ENCODE measurements at places on chromosomes 11 and 22. TPM values are rescaled to one million over a fixed set of nuclear protein-coding genes. Genes with fewer than 3 reads are reported as not detected.

DNA sequence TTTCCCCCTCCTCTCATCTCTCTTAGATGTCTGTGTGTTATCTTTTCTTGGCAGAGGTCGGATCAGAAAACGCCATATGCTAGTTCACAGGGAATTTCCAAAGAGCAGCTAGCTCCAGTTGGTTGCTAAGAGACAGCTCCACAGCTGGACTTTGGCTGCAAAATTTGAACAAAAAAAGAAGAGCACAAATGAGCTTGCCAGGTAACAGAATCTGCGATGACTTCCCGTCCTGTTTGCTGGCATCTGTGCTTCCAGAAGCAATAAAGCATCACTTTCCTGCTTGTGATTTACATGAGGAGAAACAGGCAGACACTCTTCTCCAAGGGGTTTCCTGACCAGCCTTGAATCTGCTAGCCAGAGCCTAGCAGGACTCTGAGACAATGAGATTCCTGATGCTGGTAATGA lies 596.0 kb upstream of the B3GAT1 start:
- DNase-seq, result no peak

CASP5 gene
- polyA plus RNA-seq, result not detected

GRCh38 chr11:74020539-74020938 lies 11.7 kb upstream of the UCP3 start:
- DNase-seq, result no peak

DNA sequence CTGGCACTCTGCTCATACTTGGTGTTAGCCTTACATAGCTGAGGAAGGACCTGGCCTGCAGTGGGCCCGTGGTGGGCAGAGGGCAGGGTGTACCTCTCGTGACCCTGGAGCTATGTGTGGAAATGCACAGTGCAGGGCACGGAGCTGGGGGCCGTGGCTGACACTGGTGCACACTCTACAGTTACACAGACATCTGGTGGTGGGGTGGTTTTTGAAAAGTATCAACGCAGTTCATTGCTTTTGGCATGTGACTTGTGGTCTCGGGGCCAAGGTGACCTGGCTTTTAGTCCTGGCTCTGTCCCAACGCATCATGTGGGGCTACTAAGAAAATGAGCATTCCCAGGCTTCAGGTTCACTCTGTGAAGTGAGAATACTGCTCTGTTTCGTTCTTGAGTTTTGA lies 553.6 kb downstream of the NTM start:
- DNase-seq, result no peak

CABP7 gene
- 0.15 TPM for polyA plus RNA-seq

PARVG gene
- polyA plus RNA-seq, result not detected

SEPTIN5 gene
- polyA plus RNA-seq, result 10.8 TPM

GRCh38 chr11:57349491-57350274 lies 11.5 kb downstream of the P2RX3 start:
- DNase-seq, result peak; percentile 62

C11orf42 gene
- polyA plus RNA-seq, result not detected

DNA sequence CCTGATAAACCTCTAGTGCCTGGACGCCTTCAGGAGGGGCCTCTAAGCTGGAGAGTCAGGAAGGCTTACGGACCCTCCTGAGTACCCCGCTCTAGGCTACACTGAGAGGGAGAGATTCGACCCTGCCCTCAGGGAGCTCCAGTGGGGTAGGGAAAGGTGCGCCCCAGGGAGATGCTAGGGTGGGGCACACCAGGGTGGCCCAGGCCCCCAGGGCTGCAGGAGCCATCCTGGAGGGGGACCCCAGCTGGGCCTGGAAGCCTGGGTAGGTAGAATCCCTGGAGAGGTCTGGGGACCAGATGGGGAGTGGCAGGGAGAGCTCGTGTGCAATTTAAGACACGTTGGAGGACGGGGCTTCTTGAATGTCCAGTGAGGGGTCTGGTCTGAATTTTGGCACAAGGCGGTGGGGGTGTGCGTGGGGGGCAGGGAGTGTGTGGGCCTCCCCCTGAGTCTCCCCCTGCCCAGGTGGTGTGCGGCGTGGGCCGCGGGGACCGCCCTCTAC lies 4.7 kb downstream of the CARNS1 start:
- DNase-seq, result no peak

DRD4 gene
- polyA plus RNA-seq, result 0.17 TPM

GRCh38 chr22:42062506-42063170 lies 8.0 kb downstream of the NAGA start:
- no peak for DNase-seq

F2 gene
- 3.0 TPM for polyA plus RNA-seq

DNA sequence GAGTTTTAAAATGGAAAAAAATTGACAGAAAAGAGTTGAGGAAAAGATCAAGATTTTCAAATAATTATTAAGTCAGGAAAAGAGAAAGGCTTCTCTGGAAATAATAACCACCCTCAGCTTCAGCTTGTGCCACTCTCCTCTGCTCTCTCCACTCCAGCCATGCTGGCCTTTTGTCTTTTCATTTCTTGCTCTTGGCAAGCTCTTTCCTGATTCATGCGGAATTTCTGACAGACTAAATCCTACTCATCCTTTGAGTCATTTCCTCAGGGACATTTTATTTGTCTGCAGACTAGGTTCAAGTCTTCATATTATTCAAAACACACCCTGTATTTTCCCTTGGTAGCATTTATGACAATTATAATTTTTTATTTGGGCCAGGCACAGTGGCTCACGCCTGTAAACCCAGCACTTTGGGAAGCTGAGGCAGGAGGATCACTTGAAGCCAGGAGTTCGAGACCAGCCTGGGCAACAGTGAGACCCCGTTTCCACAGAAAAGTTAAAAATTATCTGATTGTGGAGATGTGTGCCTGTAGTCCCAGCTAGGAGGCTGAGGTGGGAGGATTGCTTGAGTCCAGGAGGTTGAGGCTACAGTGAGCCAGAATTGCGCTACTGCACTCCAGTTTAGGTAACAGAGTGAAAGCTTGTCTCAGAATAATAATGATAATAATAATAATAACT lies 7.8 kb upstream of the P4HA3 start:
- DNase-seq, result no peak

LDLRAD3 gene
- polyA plus RNA-seq, result 10.5 TPM

LAMTOR1 gene
- 114 TPM for polyA plus RNA-seq

RHOD gene
- polyA plus RNA-seq, result 33.2 TPM

DNA sequence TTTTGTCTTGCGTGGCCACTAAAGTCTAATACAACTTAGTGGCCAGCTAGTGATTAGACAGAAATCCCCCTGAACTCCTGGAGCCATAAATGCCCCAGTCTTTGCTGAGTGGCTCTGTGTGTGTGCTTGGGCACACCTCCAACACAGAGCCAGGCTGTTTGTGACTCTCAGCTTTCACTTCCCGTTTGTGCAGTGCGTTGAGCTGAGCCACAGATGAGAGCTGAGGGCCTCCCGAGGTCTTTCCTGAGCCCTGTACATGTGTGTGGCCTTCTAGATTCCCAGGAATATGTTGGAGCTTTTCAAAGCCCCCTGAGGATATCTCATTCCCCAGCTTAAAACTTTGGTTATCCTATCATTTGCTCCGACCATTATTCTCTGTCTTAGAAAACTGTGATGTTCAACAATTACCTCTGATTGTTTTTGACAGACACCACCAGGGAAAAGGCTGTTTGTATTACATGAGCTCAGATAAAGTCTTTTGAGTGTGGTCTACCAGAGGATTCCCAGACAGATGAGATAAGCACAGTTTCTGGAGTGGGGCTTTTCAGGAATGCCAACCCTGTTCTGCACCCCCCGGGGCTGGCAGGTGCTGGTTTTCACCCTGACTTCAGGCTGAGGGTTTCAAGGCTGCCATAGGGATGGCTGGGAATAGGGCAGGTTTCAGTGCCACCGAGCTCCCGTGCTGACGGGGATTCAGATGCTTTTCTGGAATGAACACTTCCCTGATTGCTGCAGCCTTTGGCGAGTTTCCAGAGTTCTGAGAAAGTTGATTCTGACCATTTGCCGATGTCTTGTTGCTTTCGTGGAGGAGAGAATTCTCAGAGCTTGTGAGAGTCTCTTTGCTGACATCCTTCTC lies 23.8 kb downstream of the IGHMBP2 start:
- no peak for DNase-seq

PNPLA5 gene
- not detected for polyA plus RNA-seq

- no peak for DNase-seq
Measured at GRCh38 chr11:2109541-2110019, 29.6 kb downstream of the IGF2 start.

DNA sequence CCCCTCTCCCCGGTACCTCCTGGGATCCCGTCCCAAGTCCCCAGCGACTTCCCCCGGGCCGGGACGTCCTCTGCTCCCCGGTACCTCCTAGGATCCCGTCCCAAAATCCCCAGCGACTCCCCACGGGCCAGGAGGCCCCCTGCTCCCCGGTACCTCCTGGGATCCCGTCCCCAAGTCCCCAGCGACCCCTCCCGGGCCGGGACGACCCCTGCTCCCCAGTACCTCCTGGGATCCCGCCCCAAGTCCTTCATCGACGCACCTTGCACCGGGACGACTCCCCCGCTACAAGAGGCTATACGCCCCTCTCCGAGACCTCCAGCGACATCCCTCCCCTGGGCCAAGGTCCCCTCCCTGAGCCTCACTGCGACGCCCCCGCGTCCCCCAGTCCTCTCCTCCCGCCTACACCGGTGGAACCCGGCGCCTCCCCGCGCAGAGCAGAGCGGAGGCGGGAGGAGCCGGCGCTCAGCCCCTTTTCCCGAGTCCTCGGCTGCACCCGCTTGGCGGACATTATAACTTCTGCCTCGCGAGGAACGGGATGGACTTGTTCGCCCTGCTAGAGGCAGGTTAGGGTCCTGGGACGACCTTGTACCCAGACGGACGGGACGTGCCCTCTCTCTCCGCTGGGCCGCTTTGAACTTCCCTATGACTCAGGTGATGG lies 912 bp downstream of the KREMEN1 start:
- no peak for DNase-seq

DNA sequence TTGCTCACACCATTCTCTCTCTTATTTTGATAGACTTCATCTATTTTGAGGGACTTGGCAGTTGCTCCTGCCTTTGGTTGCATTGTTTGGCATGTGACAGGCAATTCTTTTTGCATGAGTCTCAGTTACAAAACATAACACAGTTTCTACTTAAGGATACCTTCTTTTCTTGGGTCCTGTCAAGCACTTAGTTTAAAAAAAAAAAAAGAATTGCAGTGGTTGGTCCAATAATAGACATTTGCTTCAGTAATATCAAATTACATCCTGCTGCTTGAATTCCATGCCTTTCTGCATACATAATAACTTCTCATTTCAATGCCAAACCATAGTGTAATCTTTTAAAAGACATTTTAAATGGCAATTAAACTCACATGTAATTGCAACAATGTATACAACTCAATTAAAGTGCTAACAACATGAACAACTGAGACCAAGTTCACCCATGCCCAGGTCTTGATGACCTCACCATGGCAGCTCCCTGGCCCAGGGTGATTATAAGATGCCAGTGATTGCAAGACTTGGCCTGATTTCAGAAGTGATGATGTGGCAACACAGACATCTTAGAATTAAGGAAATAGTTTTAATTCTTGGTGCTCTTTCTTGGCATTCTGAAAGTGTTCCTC lies 32.2 kb upstream of the PLET1 start:
- DNase-seq, result peak; percentile 16

MMP3 gene
- not detected for polyA plus RNA-seq

RRP8 gene
- 14.5 TPM for polyA plus RNA-seq

GRCh38 chr11:69449320-69450063 lies 32.0 kb upstream of the LINC01488 start:
- no peak for DNase-seq

VSTM5 gene
- polyA plus RNA-seq, result 0.17 TPM

IFITM2 gene
- polyA plus RNA-seq, result 52.7 TPM

- no peak for DNase-seq
Measured at GRCh38 chr11:4699697-4700435, 2.2 kb upstream of the OR51E2 start.

NPTXR gene
- 9.7 TPM for polyA plus RNA-seq

HBB gene
- not detected for polyA plus RNA-seq

MRGPRF gene
- not detected for polyA plus RNA-seq

- DNase-seq, result no peak
Measured at GRCh38 chr11:73972187-73972586, 10.5 kb downstream of the UCP2 start.

MMP27 gene
- not detected for polyA plus RNA-seq

TRIM29 gene
- 3.1 TPM for polyA plus RNA-seq

TMEM132A gene
- polyA plus RNA-seq, result 88.0 TPM

GRCh38 chr11:102495161-102496042 lies 35.1 kb downstream of the MMP7 start:
- DNase-seq, result peak; percentile 41

- peak; percentile 60 for DNase-seq
Measured at GRCh38 chr11:122882857-122883645, 492 bp downstream of the JHY start.

DNA sequence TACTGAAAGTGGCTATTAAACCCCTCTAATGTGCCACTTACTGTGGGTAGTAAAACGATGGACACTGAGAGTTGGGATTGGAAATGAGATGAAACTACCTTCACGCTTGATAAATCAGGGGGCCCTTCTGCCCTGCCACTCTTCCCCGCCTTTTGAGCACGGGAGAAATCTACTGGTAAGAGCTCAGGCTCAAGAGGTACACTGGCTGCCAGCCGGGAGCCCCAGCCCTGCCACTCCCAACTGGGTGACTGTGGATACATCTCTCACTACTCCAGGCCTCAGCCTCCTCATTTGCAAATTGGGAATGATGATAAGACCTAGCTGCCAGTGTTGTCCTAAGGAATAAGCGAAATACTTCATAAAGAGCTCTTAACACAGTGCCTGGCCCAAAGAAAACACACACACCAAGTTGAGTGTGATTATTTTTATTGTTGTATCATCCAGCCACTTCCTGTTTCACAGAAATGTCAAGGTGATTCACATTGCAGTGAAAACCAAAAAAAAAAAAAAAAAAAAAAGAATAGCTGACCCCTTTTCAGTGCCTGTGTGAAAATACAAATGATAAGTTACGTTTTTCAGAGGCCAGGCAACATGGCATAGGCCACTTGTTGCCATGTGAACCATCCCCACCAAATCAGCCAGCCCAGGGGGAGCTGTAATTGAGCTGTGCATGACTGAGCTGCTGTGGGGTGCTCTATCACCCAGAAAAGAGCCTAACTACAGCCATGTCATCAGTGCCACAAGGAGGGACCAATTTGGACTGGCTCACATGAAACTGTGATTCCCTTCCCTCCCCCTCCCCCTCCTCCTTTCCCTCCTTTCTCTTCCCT lies 4.4 kb upstream of the ZNRD2 start:
- no peak for DNase-seq
